ENCODE measurements at places on chromosomes 7 and 10.

GRCh38 chr7:122136639-122137245, 7.3 kb downstream of the AASS start:
- DNase-seq, result no peak

DNA sequence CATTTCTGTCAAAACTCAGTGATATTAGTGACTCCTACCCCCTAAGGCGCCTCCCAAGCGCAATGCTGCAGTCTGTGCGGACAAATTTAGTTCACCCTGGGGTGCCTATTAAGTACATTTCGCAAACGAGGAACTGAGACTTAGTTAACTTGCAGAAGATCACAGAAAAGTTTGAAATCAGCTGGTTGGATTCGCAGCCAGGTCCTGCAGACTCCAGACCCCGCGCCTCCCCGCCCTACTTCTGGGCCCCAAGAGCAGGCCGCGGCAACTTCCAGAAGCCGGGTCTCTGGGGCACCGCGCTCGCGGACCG, 588 bp downstream of the CYREN start:
- DNase-seq, result no peak

- DNase-seq, result no peak
Measured at GRCh38 chr7:112137141-112138101, 68.8 kb downstream of the DOCK4 start.

GRCh38 chr7:18419456-18419855, 76.1 kb upstream of the HDAC9 start:
- no peak for DNase-seq

DNA sequence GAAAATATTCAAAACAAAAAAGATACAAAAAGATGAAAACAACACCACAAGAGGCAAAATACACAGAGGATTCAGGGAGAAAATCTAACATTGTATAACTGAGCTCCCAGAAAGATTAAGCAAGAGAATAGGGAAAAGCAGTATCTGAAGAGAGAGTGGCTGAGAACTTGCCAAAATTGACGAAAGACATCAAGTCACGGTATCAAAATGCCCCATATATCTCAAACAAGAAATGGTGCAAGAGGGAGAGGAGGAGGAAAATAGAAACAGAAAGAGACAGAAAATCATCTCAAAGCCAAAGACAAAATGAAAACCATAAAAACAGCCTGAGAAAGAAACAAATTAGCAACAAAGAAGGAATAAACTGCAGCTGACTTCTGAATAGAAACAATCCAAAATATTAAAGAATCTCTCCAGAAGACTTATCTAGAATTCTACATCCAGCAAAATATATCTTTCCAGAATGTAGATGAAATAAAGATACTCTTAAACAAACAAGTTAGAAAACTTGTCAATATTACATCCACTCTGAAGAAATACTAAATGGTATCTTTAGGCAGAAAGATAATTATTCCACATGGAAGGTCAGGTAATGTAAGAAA, 5.5 kb downstream of the USP6NL start:
- no peak for DNase-seq

GRCh38 chr7:80165177-80165576, 30.5 kb downstream of the GNAI1 start:
- no peak for DNase-seq

DNA sequence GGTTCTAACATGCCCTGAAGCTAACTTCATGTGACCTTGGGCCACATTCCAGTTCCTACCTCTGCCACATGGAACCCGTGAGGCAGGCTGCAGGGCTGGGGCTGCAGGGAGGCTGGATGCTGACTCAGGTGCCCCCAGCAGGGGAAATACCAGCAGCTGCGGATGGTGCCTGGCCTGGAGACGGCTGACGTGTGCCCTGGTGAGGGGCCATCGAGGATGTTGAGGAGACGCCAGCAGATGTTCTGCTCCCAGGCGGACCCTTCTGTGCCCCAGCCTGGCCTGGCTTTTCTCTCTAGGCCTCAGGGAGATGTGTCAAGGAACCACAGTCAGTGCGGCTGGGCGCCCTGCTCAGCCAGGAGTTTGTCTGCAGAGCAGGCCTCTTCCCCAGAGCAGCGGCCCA, 8.8 kb downstream of the BAG3 start:
- no peak for DNase-seq

- DNase-seq, result no peak
Measured at GRCh38 chr7:2462731-2463130, 13.5 kb downstream of the GRIFIN start.

DNA sequence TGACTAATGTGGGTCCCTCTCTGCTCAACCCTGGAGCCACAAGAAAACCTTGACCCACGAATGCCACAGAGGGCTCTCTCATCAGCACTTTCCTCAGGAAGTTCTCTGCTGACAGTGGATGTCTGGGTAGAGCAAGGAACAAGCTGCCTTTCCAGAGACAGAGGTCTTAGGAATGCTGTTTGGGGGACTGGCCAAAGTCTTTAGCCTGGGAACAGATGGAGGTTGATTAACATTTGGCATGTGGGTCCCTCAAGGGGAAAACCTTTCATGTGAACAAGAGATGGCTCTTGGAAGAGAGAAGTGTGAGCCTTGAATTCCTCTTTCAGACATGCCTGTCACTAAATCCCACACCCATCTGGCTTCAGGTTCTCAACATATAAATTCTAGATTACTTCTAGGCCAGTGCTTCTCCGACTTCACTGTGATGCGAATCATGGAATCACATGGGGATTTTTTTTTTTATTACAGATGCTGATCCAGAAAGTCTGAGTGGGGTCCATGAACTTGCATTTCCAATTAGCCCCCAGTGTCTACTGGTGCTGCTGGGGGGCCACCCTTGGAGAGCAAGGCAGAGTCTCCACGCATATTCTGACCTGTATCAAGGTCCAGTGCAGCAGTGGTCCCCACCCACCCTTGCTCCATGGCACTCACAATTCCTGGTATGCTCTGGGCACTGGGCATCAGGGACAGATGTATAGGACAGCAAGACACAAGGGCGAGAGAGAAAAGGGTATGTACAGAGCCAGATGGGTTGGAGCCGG, 360.4 kb downstream of the CXCL12 start:
- no peak for DNase-seq

GRCh38 chr7:74343281-74344131, 54.3 kb downstream of the CLIP2 start:
- DNase-seq, result no peak

- no peak for DNase-seq
Measured at GRCh38 chr10:43968961-43969360, 320.3 kb upstream of the ZNF32 start.
